ENCODE measurements at places on chromosomes 7 and 10.

- peak; percentile 72 for DNase-seq
These were observed 608 bp downstream of the ACHE start for GRCh38 chr7:100894860-100895700.

GRCh38 chr7:18762189-18762588 is 266.6 kb downstream of the HDAC9 start:
- DNase-seq: no peak

DNA sequence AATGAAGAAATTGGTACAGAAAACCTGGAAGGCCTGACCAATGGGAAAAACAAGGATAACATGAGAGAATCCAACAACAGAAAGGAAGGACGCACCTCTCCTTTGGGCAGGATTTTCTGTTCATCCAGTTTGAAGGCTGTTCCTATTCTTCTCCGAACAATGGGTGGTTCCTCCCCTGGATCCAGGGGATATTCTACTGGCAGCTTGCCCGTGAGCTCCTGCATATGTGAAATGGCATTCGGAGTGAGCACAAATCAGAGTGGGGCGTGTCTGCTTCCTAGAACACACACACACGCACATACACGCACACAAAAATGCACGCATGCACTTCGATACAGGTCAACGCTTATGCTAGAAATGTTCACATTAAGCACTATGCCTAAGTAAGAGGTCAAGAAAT is 83.5 kb downstream of the PRPF18 start:
- no peak for DNase-seq

- no peak for DNase-seq
These were observed 775 bp downstream of the STARD3NL start for GRCh38 chr7:38178695-38179344.

- no peak for DNase-seq
These were observed 10.8 kb upstream of the SLC29A3 start for GRCh38 chr10:71308244-71308643.

GRCh38 chr7:149145031-149145845 is 2.0 kb upstream of the ZNF398 start:
- no peak for DNase-seq

DNA sequence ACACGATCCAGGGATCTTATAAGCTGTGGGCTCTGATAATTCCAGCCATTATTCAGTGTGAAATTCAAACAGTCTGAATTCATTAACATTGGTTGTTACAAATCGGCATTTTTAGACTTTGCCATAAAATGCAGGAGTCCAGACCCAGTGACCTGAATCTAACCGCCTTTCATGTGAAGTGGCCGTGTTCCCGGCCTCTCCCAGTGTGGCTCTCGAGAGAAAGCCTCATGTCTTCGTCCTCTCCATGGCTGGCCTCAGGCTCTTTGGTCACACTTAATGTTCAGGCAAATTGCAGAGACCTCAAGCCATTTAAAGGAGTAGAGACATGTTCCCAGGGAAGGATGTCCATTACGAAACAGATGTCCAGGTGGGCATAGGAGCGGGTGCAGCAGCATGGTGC is 59.3 kb downstream of the CTBP2 start:
- DNase-seq: no peak

Measured in NCI-H82 (cell line).